Activated CD4-positive, alpha-beta T cell treated with anti-CD3 and anti-CD28 coated beads, Interleukin-2, Interleukin-4, amounts not matched to agents 100 ng/mL and 50 ng/mL, durations not matched to agents 16 hours and 8 hours (primary cell): ENCODE measurements at places on chromosomes 12 and 14.

DNA sequence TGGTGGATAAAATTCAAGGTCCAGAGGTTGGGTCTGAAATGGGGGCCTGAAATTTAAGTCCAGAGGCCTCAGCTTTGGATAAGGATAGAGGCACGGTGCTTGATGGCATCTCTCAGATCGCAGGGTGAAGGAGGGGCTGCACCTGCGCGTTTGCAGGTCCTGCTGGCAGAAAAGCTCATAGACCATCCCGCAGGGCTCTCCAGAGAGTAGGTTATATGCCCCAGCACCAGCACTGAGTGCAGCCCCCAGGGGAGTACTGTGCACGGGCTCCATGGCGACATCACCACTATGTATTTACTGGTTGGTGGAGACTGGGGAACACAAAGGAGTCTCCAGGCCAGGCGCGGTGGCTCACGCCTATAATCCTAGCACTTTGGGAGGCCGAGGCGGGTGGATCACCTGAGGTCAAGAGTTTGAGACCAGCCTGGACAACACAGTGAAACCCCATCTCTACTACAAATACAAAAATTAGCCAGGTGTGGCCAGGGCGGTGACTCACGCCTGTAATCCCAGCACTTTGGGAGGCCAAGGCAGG is 4.3 kb upstream of the CD63 start:
- no peak for DNase-seq

- DNase-seq: no peak
Measured at GRCh38 chr12:79302162-79302814, 388.5 kb downstream of the PAWR start.

DNA sequence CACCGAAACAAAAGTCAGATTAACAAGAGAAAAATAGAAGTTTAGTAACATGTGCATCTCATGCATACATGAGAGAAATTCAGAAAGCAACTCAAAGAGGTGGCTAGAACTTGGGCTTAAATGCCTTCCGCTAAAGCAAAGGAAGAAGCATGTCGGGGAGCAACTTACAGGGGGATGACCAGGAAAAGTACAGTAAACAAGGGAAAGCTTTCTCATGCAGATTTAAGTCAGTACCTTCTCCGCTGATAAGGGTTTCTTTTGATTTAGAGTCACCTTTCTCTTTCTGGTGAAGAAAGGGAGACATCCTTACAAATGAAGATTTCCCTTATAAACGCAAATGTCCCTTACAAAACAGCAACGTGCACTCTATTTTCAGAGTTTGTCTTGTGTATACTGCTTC is 6.0 kb upstream of the RNASE6 start:
- DNase-seq: no peak

DNA sequence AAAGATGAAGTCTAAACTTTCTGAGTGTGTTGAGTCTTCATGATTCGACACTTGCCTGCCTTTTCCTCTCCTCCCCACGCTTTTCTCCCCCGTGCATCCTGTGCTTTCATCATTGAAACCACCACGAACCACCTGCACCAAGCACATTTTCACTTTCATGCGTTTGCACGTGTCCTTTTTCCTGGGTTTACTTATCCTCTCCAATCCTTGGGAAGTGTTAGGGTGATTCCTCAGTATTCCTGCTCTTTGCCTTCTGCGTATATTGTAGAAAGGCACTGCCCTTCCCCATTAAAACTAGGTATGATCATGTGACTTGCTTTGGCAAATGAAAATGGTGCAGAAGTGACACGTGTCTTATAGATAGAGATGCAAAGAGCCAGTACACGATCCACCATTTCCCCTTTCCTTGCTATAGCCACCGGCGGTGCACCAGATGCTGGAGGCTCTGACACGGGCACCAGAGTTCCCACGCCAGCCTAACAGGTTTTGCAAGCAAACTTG is 106.6 kb downstream of the BRMS1L start:
- DNase-seq: peak; percentile 54

GRCh38 chr14:21526672-21527317 is 649 bp upstream of the SALL2 start:
- DNase-seq: no peak

DNA sequence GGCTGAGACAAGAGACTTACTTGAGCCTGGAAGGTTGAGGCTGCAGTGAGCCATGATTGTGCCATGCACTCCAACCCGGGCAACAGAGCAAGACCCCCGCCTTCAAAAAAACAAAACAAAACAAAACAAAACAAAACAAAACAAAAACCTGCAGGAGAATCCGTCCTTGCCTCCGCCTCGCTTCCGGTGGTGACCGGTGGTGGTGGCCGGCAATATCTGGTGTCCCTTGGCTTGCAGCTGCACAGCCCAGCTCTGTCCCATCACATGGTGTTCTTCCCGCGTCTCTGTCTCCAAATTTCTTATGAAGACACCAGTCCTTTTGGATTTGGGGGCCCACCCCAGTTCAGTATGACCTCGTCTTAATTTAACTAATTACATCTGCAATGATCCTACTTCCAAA is 10.0 kb downstream of the SMIM41 start:
- DNase-seq: no peak

DNA sequence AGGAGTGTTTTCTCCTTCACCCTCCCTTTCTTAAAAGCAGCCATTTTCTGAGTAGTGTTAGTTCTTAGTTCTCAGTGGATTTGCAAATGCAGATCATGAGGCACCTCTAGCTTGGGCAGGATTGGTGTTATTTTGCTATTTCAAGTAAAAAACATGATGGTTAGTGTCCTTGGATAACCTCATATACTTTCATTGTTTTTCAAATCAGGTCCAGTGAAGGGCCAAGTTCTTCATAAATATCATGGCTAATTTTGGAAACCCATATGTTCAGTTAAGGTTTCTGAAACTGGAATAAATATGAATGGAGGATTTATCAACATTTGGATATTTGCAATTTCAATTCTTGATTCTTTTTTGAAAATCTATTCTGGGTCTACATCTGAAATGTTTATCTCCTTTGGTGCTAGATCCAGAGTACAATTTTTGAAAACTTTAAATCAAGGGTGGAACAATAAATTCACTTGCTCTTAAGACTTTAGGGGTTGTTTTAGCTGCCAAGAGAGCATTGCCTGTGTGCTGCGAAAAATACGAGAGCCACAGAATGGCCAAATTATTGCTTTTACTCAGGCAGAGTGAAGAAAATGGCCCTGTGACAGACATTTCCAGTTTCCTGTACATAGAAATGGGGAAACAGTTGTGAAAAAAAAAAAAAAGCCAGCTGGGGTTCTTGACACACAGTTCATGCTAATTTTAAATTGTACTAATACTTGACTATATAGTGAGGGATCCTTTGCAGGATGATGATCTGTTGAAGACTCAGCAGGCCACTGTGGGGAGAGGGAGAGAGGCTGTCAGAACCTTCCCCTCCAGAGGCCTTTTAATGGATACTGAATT is 104.6 kb downstream of the BICD1 start:
- DNase-seq: no peak

DNA sequence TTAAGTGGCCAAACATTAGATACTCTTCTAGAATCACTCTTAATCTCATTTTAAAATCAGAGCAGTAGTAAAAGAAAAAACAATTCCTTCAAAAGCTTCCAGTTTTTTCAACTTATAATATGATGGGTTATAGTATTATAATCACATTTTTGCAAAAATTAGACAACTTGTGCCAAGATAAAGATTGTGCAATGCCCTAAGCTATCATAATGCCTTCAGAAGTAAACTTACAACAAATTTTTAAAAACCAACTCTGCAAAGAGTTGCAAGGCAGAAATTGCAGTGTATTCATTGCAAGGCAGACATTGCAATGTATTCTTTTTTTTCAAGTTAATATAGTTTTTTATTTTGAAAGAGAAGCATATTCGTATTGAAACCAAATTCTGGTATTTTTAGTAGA is 47.2 kb upstream of the KITLG start:
- DNase-seq: no peak

DNA sequence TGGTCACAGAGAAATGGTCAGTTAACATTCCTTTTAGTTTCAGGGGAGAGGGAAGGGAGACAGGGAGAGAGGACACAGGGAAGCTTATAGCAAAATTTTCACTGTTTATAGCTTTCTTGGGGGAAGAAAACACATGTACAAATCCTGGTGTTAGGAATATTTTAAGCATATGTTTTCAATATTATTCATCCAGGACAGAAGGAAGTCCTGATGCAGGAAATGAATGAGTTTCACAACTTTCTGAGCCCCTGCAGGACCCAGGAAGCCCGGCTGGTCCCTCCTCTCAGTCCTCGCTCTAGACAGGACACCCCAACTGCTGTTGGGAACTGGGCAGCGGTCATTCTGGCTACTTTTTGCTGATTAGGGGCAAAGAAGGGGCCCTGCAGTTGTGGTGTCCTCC is 71.1 kb upstream of the ZDHHC17 start:
- DNase-seq: no peak

GRCh38 chr12:110355073-110355472 is 48.4 kb downstream of the ANAPC7 start:
- peak; percentile 17 for DNase-seq

DNA sequence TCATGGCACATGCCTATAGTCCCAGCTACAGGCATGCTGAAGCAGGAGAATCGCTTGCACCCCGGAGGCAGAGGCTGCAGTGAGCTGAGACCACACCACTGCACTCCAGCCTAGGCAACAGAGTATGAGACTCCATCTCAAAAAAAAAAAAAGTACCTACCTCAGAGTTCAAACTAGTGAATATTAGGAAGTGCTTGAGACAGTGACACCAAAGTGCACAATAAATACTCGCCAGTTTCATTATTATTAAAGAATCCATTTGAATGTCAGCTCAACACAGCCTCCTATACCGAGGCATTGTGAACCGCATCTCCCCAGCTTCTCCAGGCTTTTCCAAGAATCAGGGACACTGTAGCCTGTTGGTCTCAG is 5.0 kb downstream of the GAPDH start:
- peak; percentile 30 for DNase-seq

GRCh38 chr14:69107407-69108003 is 45.4 kb downstream of the DCAF5 start:
- peak; percentile 44 for DNase-seq

GRCh38 chr14:66709291-66709690 is 201.3 kb downstream of the GPHN start:
- DNase-seq: no peak

- no peak for DNase-seq
Measured at GRCh38 chr14:31291210-31291609, 83.6 kb upstream of the HECTD1 start.

DNA sequence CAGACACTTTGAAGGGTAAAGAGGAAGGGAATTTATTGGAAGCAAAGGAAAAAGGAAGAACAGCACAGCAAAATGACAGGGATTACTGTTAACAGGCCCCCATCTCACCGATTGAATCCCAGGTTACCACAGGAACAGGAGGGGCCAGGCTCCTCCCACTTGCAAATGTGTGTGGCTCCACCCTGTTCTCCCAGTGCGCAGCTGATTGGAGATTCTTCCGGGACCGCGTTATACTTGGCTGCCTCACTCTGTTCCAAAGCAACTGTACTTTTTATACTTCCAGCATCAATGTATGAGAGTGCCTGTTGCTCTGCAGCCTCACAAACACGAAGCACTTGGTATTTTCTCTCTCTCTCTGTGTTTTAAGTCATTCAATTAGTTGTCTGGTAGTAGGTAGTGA is 273.6 kb upstream of the MDGA2 start:
- DNase-seq: no peak

- DNase-seq: no peak
Measured at GRCh38 chr14:32430326-32430725, 101.2 kb downstream of the AKAP6 start.

- DNase-seq: peak; percentile 90
Measured at GRCh38 chr14:67487937-67488893, at the start of gene TMEM229B. Gene TMEM229B (minus strand): TSS chr14:67488721. CDS start chr14:67473923, 14,798 bp downstream.

- no peak for DNase-seq
Measured at GRCh38 chr14:64745511-64746091, 41.4 kb downstream of the PLEKHG3 start.

- peak; percentile 43 for DNase-seq
Measured at GRCh38 chr14:71725922-71726579, 206.2 kb upstream of the RGS6 start.

DNA sequence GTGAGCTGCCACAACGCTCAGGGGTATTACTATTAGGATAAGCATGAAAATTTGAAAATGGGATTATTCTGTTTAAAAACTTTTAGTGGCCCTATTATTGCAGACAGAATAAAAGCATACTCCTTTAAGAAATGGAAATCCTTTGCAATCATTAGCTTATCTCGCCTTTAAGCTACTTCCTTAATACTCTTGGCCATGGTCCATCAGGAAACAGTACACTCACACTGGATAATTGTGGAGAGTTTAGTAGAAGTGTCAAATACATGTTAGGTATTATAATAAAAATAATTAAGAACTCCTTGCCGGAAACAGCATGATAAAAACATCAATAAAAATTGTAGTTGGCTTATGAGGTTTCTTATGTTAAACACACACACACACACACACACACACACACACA is 100.4 kb upstream of the PPFIA2 start:
- DNase-seq: no peak

- no peak for DNase-seq
Measured at GRCh38 chr12:29039013-29039412, 110.1 kb upstream of the FAR2 start.

DNA sequence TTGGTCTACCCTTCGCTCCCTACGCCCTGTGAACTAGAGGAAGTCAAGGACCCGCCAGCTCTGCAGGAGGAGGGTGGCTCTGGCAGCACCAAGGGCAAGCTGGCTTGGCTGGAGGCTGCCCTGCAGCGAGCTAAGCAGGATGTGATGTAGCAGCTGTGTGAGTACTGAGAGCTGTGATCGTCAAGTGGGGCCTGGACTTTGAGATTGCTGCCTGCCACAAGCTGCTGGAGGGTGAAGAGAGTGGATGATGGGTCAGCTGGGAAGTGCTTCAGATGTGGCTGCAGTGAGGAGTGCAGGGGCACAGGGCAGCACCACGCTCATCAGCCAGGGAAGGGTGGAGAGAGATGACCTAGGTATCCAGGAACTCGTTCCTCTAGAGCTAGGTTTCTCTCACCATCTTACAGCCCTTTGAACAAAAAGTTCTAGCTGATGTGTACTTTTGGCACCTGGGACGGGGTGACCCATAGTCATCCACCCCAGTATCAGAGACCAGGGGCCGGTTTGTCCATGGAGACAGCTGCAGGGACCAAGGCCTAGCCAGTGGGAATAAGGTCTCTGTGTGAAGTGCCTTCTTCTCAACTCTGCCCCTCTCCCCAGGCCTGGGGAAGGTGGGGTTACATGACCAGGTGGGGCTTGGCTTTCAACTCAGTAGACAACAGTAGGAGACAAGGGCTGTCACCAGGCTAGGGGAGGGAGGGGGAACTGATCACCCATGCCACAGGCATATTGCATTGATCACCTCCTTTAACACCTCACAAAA is 3.2 kb downstream of the KRT86 start:
- DNase-seq: no peak

GRCh38 chr14:99564256-99564925 is 39.6 kb downstream of the CCDC85C start:
- no peak for DNase-seq

GRCh38 chr12:113299619-113300237 is 35.2 kb downstream of the SLC8B1 start:
- DNase-seq: no peak

- DNase-seq: no peak
Measured at GRCh38 chr14:57086271-57087162, 182.2 kb downstream of the EXOC5 start.
